SJSA1 (cell line): ENCODE measurements at places on chromosomes 2 and 18. TPM values are rescaled to one million over a fixed set of nuclear protein-coding genes. Genes with fewer than 3 reads are reported as not detected.

- H3K4me3 ChIP-seq = no peak overlapping the region
- no peaks in the 10 kb centered on the region for H3K36me3 ChIP-seq
- no peaks in the 10 kb centered on the region; the same call in 1 of the 2 replicates for H3K4me1 ChIP-seq
- no peak for DNase-seq
- no peak overlapping the region for H3K27ac ChIP-seq
- H3K27me3 ChIP-seq = no peaks in the 10 kb centered on the region
Measured at GRCh38 chr2:163637871-163638270, 97.9 kb downstream of the FIGN start.

Gene BMP10
- not detected in 2 replicates for total RNA-seq

GRCh38 chr18:48808476-48808875 is 142.3 kb downstream of the SMAD7 start:
- H3K4me3 ChIP-seq = no peak overlapping the region
- H3K27ac ChIP-seq = no peak overlapping the region
- no peaks in the 10 kb centered on the region for H3K27me3 ChIP-seq
- H3K4me1 ChIP-seq = peaks cover 27% of the 10 kb centered on the region

DNA sequence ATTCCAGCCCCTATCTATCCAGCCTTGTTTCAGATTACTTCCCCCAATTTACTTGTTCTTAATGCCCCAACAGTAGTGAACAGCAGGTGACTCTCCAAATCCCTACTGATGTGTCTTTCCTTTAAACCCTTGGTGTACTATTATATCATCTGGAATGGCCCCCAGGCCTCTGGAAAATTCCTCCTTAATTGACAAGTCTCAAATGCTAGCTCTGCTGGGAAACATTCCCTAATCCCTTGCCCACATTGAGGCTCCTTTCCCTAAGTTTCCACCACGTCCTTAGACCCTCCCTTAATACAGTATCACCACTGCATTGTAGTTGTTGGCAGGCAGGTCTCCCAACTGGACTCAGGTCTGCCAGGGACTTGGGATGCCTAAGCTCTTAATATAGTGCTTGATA is 41.0 kb downstream of the MYO3B start:
- no peaks in the 10 kb centered on the region; the same call in 1 of the 2 replicates for H3K27me3 ChIP-seq
- no peak overlapping the region for H3K27ac ChIP-seq
- no peaks in the 10 kb centered on the region for H3K36me3 ChIP-seq

DNA sequence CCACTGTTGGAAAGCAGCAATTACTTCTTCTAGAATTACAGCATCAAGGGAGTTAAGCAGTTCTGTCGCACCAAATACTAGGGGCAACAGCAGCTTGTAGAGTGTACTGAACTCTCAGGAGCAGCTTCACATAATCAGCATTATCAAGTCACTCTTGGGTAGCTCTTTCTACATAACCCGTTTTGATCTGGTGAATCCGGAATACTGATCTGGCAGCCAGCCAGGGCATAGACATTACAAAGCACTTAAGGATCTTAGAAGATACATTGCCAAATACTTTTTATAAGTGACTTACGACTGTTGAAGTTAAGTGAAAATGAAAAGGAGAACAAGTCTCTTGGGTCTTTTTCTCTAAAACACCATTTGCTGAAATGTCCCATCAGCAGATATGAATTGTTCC is 73.2 kb upstream of the NETO1 start:
- no peaks in the 10 kb centered on the region for H3K36me3 ChIP-seq
- no peaks in the 10 kb centered on the region for H3K4me1 ChIP-seq
- H3K27me3 ChIP-seq = no peaks in the 10 kb centered on the region
- DNase-seq = no peak
- H3K27ac ChIP-seq = no peak overlapping the region
- H3K4me3 ChIP-seq = no peak overlapping the region

Gene DIPK1C
- not detected in 2 replicates for total RNA-seq

Gene SNTG2
- 6.7 and 8.7 TPM in 2 replicates for total RNA-seq

Gene MYO5B
- total RNA-seq = 0.97 and 3.4 TPM in 2 replicates

Gene PIEZO2
- 4.2 and 5.5 TPM in 2 replicates for total RNA-seq

GRCh38 chr18:75063196-75063595 is 145.7 kb downstream of the PTGR3 start:
- peaks cover 4% of the 10 kb centered on the region for H3K36me3 ChIP-seq
- DNase-seq = no peak
- no peaks in the 10 kb centered on the region for H3K4me1 ChIP-seq
- no peak overlapping the region for H3K4me3 ChIP-seq
- no peaks in the 10 kb centered on the region for H3K27me3 ChIP-seq
- H3K27ac ChIP-seq = no peak overlapping the region

DNA sequence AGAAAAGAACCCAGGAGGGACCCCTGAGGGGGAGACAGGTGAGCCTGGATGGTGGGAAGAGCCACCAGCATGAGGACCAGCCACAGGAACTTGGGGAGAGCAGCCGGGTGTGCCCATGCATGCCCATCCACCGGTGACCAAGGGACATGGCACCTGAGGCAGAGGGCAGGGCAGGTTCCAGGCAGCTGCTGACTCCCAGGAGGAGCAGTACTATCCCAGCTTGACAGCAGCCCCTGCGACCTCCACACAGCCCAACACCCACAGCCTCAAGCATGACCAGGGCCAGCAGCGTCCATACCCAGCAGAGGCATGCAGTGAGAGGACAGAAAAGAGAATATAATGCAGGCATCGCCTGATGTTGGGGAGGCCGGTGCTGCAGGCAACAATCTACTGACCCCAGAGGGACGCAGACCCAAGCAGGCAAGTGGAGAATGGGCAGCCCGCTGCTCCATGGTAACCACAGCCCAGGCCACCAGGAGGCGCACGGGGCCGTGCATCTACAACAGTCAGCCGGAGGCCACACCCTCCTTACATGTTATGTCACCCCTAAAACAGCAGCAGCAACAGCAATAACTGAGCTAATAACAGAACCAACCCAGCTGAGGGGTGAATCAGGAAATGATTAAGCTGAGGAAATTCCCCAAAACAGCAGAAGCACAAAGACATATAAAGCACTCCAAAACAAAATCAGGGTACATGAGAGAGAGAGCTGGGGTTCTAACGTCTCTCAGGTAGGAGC is 44.1 kb downstream of the ANKMY1 start:
- H3K27me3 ChIP-seq = no peaks in the 10 kb centered on the region
- H3K36me3 ChIP-seq = no peaks in the 10 kb centered on the region
- DNase-seq = peak; percentile 81
- H3K27ac ChIP-seq = no peak overlapping the region
- peaks cover 5% of the 10 kb centered on the region for H3K4me1 ChIP-seq

DNA sequence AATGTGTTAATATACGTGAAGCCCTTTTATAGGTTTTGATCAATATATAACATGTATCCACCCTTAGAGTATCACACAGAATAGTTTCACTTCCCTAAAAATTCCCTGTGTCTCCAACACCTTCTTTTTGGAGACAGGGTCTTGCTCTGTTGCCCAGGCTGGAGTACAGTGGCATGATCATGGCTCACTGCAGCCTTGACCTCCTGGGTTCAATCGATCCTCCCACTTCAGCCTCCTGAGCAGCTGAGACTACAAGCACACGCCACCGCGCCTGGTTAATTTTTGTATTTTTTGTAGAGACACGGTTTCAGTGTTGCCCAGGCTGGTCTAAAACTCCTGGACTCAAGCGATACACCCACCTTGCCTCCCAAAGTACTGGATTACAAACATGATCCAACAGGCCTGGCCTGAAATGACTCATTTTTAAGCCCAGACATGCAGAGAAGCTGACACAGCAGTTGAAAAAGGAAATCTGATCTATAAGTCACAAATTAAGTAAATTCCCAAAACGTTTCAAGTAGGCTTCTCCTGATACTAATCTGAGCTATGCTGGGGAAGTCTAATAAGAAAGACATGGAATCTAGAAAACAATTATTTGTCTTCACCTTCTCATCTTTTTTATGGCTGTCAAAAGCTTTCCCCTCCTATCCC is 2.9 kb downstream of the DUSP11 start:
- no peak for DNase-seq
- no peaks in the 10 kb centered on the region; the same call in 1 of the 2 replicates for H3K27me3 ChIP-seq
- H3K27ac ChIP-seq = no peak overlapping the region
- no peak overlapping the region for H3K4me3 ChIP-seq

Gene NAT8
- not detected in 2 replicates for total RNA-seq

Gene MYOM1
- total RNA-seq = not detected in 2 replicates
